ENCODE measurements at places on chromosomes 11 and 22.

GRCh38 chr11:87967459-87967858 is 207.8 kb downstream of the RAB38 start:
- no peak for DNase-seq

- DNase-seq: no peak
Measured at GRCh38 chr22:23117891-23118646, 23.7 kb downstream of the RSPH14 start.

GRCh38 chr11:69161117-69161407 is 5.3 kb downstream of the SMIM38 start:
- no peak for DNase-seq

DNA sequence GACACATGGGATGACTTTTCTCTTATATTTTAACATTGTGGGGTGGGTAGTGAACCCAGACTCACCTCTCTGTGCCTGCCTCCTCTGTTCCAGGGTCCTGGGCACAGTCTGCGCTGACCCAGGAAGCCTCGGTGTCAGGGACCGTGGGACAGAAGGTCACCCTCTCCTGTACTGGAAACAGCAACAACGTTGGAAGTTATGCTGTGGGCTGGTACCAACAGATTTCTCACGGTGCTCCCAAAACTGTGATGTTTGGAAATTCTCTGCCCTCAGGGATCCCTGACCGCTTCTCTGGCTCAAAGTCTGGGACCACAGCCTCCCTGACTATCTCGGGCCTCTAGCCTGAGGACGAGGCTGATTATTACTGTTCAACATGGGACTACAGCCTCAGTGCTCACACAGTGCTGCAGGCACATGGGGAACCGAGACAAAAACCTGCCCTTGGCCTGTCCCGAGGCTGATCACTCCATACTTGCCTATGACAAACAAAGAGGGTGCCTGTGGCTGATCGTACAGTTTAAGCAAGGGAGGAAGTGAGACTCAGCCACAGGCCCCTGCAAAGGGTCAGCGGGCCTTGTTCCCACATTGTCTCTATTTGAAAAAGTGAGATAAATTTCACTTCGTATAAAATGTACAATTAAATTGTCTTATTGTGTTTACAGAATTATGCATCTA is 43.7 kb upstream of the TOP3B start:
- DNase-seq: no peak

DNA sequence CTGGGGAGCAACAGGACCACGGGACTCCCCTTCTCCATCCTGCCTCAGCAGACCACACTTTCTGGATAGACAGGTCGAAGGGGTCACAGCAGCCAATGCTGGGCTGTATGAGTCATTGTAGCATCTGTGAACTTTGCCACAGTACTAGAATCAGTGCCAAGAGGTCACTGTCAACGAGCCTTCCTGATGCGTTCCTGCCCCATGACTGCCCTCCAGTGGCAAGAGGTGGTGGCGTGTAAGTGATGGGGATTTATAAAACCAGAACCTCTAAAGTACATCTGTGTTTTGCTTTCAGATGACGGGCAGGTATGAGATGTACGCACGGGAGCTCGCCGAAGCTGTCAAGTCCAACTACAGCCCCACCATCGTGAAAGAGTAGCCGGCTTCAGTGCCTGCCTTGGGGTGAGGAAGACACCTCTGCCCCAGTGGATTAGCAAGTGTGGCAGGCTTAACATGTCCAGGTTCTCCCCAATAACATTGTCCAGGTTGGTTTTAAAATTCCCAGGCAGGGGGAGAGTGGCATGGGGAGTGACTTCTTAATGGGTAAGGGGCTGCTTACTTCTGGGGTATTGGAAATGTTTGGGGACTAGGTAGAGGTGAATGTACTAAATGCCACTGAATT is 29.4 kb downstream of the GUCD1 start:
- peak; percentile 34 for DNase-seq

Data from NCI-H1417 (cell line).